ENCODE measurements at places on chromosomes 16 and 17.

GRCh38 chr16:79911660-79912059 lies 311.1 kb upstream of the MAF start:
- DNase-seq = no peak

GRCh38 chr16:19830902-19831560 lies 53.6 kb downstream of the GPRC5B start:
- DNase-seq = no peak

DNA sequence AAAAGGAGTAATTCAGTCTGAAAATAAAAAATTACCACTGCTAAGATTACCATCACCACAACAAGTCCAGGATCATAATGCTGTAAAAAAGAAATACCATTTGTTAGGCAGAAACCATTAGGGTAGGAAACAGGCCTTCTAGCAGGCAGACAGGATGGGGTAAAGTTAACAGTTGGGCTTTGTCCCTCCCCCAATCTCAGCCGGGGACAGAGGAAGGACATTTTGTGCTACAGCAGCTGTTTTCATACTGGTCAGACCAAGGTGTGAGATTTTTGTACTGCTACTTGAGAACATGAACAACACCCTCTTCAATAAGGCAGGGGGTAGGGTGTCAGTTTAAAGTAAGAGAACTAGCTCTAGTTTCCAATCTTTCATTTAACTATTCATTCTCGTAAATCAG lies 49.2 kb upstream of the ITGA2B start:
- DNase-seq = peak; percentile 2

DNA sequence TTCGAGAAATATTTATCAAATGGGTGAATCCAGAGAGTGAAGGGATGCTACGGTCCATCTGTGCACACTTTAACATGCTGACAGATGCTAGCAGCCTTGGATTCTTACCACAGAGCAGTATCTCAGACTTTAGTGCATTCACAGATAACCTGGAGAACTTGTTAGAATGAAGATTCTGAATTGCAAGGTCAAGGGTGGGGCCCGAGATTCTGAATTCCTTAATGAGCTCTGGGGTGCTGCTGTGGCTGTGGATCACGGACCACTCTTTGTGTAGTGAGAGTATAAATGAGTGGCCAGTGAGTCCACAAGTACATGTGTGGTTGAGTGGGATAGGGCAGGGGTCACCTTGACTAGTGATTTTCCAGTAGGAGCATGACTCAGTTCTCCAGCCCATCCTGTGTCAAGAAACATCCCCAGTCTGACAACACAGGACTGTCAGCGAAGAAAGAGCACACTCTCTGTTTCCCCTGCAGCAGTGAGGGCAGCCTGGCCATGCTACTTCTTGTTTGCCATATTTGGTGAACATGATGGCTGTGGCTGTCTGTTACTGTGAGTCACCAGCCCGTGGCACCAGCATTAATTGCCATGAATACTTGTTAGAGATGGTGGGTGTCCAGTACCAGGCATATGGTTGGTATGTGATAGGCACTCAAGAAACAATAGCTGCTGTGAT lies 13.0 kb upstream of the SALL1 start:
- DNase-seq = no peak

DNA sequence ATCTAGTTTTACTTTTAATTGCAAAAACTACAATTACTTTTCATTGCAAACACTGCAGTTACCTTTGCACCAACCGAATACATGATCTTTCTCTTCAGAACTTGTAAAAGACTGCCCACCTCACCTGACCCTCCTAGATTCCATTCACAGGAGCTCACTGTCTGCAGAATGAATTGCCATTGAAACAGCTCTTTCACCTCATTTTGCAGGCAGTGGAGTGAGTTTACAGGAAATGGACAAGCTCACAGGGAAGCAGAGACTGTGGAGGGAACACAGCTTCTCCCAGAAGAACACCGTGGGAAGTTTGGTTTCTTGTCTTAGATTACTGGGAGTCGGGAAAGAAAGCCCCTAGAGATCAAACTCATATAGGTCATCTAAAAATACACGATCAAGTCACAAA lies 439.7 kb upstream of the RBFOX1 start:
- no peak for DNase-seq

All from stimulated activated CD8-positive, alpha-beta memory T cell treated with anti-CD3 and anti-CD28 coated beads, Interleukin-2, amount 100 ng/mL, for 1 hour (primary cell).